Keratinocyte (primary cell): ENCODE measurements at places on chromosomes 7 and 10.
A peak's percentile ranks its signal among the peaks of the same experiment; 100 is the strongest.

- DNase-seq: no peak
These were observed 19.7 kb downstream of the MXI1 start for GRCh38 chr10:110226926-110227641.

DNA sequence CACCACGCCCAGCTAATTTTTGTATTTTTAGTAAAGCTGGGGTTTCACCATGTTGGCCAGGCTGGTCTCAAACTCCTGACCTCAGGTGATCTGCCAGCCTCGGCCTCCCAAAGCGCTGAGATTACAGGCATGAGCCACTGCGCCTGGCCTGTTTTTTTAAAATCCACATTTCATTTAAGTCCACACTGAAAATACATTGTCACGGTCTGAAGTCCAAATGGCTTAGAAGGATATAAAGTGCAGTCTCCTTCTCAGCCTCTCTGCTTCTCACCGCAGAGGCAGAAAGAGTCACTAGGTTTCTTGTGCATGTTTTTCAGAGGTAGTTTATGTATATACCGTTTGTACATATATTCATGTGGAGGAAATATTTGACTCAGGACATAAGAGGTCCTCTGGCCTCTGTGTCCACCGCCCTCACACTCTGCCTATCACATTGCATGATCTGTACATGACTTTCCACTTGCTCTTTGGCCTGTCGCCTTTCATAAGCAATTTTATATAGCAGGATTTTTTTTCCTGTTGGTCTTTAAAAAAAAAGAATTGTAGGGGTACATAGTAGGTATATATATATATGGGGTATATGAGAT is 42.9 kb downstream of the BLNK start:
- no peak for DNase-seq

GRCh38 chr7:2118630-2119190 is 114.0 kb downstream of the MAD1L1 start:
- DNase-seq: peak; percentile 63

DNA sequence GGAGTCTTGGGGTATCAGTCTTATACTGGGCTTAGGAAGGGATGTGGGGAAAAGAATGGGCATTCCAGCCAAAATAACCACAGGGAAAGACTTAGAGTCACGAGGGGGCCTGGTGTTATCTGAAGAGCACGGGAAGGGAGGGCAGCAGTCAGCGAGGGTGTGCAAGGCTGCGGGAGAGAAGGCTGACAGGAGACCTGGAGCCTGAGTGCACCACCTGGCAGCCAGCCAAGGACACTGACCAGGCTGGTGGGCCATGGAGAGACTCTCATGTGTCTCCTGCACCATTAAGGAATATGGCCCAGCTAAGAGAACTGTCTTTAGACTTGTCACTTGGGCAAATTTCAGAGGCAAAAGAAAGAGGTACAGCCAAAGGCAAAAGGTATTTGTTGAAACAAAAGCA is 69.6 kb downstream of the PKD1L1 start:
- DNase-seq: no peak

- no peak for DNase-seq
These were observed 22.9 kb upstream of the ANTXRL start for GRCh38 chr10:46263831-46264268.

GRCh38 chr10:69696073-69696731 is 66.2 kb downstream of the FAM241B start:
- no peak for DNase-seq

GRCh38 chr7:141700296-141700847 is 1.6 kb downstream of the DENND11 start:
- no peak for DNase-seq

GRCh38 chr7:28990200-28990960 is 32.2 kb upstream of the TRIL start:
- DNase-seq: no peak

DNA sequence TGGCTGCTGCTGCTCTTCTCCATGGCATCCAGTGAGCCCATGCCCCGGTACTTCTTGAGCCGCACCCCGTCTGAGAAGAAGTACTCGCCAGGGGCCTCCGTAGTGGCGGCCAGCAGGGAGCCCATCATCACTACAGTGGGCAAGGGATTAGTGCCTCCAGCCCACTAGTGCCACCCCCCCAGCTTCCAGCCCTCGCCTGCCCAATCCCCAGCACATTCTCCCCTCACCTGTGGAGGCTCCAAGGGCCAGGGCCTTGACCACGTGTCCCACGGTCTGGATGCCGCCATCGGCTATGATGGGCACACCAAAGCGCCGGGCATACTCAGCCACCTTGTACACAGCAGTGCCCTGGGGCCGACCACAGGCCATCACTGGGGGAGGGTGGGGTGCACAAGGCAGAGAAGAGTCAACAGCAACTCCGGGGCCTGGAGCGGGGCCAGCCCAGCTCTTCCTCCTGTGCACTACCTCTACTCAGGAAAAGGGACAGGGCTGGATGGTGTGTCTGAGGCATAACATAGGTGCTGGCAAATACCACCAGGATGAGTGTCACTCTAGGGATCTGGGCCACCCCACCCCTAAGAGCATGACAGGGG is 14.8 kb downstream of the IMPDH1 start:
- no peak for DNase-seq

GRCh38 chr7:7146837-7147236 is 35.5 kb upstream of the C1GALT1 start:
- DNase-seq: no peak

- DNase-seq: no peak
These were observed 64.2 kb downstream of the BICC1 start for GRCh38 chr10:58576751-58577436.

- DNase-seq: no peak
These were observed 137.6 kb downstream of the RGS10 start for GRCh38 chr10:119404719-119405519.

GRCh38 chr7:154416714-154417113 is 364.5 kb downstream of the DPP6 start:
- no peak for DNase-seq

DNA sequence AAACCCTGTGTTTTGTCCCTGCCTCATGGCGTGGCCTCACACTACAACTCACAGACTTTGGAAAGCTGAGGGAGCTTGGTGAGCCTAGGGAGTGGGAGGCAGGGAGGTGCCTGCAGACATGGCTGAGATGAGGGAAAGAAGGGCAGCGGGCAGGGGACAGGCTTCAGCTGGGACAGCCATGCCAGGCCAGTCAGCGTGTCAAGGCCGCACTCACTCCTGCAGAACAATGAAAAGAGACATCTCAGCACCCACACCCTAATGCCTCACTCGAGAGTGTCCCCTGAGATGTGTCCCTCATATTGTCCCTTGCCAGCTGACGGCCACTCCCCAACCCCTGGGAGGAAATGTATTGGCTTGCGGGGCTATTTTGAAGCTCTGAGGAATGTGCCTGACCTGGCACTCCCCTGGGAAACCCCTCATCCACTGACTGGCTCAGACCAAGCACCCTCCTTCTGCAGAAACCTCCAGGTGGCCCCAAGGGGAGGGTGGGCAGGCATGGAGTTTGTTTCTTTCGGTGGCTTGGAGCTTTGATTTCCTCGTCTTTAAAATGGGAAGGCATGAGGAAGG is 31.6 kb downstream of the SH3PXD2A start:
- DNase-seq: no peak

DNA sequence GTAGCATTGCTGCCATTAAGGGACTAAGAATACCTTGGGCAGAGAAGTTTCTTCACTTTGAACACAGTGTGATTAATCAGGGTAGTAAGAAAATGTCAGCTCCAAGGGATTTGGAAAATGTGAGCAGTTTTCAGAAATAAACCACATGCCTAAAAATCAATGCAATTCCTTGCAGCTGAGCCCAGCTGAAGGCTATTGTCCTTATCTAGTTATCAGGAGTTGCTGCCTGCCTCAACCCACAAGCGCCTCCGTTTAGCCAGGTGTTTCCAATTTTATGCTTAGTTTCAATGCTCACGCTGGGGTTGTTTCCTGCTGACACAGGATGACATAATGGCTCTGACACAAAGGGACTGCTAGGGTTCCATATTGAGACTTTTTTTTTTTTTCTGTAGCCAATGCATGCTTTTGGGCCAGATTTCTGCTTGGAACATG is 132.3 kb upstream of the ANK3 start:
- peak; percentile 21 for DNase-seq

DNA sequence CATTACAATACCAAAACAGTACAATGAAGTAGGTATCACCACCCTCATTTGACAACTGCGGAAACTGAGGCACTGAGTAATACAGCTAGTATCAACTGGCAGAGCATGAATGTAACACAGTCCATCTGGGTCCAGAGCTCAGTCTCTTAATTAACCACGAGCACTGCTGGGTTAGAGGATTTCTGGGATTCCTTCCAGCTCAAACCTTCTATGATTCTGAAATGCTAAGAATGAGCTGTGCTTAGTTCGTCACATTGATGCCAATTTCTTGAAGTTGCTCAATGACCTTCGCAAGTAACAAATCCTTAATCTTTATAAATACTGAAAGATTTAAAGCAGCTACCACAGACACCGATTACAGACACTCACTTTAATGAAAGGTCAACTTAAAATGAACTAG is 62.5 kb downstream of the SGMS1 start:
- DNase-seq: no peak

DNA sequence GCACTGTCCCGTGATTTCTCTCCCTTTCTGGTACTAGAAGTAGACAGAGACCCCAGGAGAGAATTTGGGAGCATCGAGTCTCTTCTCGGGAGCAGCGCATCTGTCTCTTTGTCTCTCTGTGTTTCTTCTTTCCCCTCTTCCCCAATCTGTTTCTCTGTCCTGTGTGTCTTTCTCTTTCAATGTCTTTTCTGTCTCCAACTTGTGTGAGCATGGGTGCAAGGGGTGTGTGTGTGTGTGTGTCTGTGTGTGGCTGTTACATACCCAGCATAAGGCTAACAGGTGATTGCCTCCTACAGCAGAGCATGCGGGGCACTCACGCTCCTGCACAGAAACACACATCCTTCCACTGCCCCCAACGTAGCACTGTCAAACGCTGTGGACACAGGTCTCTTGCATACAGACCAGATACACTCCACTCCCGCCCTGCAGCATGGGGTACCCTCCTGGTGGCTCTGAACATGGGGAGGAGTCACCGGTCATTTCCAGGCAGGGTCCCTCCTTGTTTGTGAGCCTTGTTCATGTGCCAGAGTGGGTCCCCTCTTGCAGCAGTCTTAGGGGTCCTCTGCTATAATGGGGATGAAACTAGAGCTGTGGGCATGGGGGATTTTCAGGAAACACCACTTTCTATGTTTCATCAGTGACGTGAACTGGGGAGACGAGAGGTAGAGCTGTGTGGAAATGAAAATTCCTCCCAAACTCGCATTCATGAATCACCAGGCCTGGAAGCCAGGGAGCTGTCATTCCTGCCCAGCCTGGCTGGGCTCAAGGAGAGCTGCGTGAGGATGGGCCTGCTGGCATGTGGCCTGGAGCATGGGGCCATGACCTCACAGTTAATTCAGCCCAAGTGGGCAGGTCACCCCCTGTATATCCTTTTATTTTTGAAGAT is 980 bp downstream of the ADAMTS14 start:
- DNase-seq: no peak

DNA sequence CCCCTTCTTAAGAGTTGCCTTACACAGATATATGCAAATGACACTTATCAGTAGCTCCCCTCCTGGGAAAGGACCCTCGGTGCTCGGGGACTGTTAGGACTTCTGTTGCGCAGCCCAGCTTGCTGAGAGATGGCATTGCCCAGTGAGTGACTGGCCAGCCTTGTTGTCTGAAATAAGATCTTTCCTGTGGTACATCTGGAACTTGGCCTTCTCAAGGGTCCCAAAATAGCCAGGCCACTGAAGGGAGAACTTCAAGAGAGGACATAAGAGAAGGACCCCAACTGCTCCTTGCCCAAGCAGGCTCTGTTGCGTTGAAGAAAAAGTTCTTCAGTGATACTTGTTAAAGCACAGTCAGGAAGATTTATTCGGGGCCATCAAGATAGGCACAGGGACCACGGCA is 17.3 kb downstream of the BAG3 start:
- no peak for DNase-seq

DNA sequence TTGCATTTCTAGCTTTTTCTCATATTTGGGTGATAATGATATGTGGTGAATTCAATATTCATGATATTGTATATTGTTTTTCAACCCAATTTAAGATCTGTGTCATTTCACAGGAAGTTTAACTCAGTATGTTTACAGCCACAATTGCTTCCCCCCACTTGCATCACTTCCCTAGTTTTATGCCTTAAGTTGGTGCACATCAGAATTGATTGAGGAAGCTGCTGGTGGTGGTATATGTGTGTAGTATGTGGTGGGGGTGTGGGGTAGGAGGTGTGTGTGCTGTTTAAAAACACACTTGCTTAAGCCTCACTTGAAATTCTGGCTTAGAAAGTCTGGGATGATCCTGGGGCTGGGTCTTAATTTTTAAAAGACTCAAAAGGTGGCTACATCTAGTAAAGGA is 245.1 kb upstream of the AOAH start:
- DNase-seq: no peak

DNA sequence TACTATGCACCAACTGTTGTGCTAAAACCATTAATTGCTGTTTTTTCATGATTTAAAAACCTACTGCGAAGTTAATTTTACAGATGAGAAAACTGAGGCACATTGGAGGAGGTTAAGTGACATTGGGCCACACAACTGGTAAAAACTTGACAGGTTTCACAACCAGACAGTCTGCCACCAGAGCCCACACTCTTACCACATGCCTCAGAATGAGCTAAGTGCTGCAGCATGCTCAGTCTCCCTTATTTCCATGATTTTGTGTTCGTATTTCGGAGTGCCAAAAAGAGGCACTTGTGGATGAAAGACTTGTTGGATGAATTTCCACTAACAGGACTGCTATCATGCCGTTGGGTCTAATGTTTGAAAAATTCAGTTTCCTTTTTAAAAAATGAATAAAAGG is 77.4 kb downstream of the PCLO start:
- DNase-seq: no peak

- DNase-seq: no peak
These were observed 1016.4 kb upstream of the KCND2 start for GRCh38 chr7:119256446-119257131.

DNA sequence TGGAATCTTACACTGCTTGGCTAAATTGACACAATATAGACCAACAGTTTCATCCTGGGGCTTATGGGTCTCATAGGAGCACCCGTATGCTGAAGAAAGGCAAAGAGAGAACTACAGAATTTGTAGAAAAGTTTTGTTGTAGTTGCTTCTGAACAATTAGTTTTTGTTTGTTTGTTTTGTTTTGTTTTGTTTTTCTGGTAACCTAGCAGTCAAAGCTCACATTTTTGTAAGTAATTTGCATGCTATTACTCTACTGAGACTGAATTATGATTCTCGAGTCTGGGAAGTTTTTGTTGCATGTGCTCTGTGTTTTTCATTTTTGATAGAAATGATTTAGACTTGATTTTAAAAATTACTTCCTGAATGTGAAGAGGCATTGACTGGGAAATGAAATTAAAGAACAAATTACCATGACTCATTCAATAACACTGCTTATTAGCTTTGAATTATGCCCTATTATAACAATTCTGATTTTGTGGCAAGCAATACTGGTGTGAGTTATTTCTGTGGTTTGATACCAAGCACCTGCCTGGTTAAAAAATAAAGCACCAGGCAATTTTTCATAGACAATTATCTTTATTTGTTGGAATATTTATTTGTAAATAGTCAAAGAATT is 438 bp downstream of the LSMEM1 start:
- no peak for DNase-seq

DNA sequence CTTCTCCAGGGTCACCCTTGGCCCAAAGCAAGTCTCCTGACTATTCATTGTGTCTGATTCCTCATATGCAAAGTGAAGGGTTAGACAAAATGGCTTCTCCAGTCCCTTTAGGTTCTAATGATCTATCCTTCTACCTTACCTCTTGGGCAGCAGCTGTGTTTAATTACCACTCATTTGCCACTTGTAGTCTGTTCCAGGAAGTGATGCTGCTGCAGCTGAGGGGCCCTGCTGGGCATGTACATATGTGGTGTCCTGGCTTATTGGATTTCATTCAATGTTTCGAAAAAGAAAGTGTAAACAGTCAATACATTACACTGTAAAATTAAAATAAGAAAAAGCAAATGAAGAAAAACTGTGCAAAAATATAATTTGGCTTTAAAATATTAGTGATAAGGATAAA is 36.6 kb downstream of the SCIN start:
- DNase-seq: no peak
